ENCODE measurements at places on chromosomes 1 and 21.

DNA sequence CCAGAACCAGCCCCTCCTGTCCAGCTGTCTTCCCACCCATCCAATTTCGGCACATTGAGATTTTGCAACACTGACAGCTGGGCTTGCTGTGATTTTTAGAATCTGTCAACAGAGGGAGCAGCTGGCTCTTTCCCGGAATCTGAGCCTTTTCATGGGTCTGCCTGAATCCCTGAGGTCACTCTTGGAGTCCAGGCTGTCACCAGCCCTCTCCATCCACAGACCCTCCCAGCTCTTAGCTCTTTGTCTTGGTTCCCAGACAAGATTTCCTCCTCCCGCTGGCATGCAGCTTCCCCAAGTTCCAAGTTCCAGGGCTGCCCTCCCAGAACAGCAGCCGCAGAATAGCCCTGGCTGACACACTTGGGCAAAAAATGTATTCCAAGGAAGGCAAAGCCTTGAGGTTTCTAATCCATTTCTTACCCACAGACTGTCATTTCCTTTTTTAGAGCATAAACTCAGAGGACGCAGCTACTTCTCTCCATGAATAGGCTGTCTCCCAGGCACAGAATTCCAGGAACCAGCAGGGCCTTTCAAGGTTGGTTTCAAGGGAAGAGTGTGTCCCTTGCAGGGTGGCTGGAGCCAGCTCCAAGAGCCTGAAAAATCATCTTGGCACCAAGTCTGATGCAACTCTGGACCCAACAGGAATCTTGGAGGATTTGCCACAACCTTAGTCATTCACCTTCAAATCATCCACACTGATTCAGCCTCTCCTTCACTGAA, 7.1 kb upstream of the TMEM61 start:
- DNase-seq, result no peak

- no peak for DNase-seq
Measured at GRCh38 chr1:14321422-14321821, 277.1 kb upstream of the KAZN start.

DNA sequence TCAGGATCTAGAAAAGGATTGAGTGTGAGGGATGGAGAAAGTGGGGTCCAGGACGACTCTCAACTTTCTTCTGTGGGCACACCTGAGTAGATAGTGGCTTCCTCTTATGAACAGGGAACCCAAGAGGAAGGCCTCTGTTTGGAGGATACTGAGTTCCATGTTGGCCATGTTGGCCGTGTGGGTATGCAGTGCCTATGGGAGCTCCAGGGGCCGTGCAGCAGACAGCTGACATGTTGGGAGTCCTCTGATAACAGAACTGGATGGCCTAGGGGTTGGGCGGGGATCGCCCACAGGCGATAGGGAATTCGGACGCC, 43.0 kb downstream of the TMEM53 start:
- DNase-seq, result no peak

- DNase-seq, result no peak
Measured at GRCh38 chr1:234235434-234235881, 137.8 kb upstream of the COA6 start.

DNA sequence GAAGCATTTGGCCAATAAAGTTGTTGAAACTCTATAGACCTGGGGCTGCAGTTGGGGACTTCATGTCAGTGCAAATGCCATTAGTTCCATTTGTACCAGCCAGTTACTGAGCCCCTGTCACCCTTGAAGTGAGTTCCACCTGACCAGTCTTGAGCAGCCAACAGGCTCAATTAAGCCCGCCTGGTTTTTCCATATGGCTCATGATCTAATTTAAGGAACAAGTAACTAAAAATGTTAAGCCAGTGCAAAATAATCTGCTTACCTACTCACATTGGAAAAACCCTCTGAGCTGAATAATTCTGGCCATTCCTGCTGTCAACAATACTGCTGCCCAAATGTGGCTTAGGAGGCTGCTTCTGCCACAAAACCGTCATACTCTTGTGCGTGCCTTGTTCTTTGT, 21.6 kb downstream of the NSUN4 start:
- DNase-seq, result no peak

- DNase-seq, result no peak
Measured at GRCh38 chr1:240739754-240740153, 127.8 kb upstream of the GREM2 start.

DNA sequence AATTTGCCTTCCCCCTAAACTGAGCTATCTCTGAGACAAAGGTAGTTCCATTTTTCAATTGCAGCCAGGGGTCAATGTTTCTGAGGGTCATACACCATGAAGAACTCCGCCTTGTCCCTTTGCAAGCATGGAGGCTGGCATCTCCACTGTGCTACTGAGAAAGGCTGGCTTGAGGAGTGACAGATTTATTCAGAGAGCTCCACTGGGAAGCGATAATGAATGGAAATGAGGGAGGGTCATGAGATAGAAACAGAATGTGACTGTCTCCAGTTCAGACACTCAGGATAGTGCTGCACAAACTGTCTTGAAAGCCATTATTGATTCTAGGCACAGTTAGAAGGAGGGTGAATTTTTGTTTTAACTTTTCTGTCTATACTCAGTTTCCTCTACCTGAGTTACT, 197.5 kb downstream of the ZNF326 start:
- no peak for DNase-seq

GRCh38 chr1:220691053-220691684, 1.0 kb downstream of the C1orf115 start:
- no peak for DNase-seq

GRCh38 chr1:119954476-119955422, 58.4 kb upstream of the ADAM30 start:
- no peak for DNase-seq

DNA sequence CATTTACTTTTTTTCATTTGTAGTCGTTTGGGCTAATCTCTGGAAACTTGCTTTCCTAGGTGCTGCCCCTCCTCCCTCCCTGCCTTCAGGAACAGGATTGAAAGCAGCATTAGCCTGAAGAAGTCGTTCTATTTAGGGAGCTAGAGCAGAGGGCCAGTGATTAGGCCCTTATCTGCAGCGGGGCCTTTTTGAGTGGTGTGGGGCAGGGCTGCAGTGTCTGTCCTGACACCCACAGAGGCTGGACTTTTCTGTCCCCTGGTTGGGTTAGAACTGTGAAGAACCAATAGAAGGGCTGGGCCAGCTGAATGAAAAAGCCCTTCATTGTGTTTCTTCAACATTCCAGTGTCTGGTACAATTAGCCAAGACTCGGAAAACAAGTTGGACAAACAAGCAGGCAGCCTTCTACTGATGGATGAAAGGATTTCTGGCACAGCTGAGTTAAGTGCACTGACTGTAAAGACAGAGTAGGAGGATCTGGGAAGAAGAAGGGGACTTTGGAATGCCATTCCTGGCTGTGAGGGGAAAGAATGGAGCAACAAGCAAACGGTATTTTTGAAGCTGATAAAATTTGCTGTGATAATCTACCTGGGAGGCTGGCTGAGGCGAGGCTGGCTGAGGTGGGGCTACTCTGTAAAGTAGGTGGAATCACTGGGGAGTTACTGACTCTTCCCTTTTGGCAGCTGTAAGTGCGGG, 9.7 kb downstream of the MACF1 start:
- DNase-seq, result no peak

DNA sequence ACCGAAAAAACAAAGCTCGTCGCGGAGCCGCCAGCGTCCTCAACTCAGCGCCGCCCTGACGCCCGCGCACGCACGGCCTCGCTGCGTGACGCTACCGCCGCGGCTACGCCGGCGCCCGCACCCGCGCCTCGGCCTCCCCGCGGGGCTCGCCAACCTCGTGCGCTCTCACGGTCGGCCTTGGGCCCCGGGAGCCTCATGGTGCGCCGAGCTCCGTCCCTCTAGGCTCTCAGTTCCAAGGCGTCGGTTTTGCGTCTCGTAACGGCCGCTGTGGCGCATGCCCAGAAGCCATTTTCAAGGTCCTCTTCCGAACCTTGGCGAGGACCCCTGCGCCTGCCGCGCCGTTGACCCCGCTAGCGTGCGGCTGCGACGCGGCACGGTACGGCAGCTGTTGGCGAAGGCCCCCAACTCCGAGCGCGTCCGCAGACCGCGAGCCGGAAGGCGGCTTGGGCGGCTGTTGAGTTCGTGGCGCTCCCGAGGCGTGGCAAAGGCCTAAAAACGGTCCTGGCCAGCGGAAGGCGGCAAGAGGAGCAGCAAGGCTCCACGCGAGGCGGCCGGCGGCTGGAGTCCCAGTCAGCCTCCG, at the start of gene HENMT1:
Gene HENMT1, minus strand, starts transcription at position 64 of the 580 bp plus-strand sequence. CDS start 1,209 bp downstream, outside the sequence.
- no peak for DNase-seq

GRCh38 chr21:33039536-33039935, 13.8 kb downstream of the OLIG2 start:
- no peak for DNase-seq

DNA sequence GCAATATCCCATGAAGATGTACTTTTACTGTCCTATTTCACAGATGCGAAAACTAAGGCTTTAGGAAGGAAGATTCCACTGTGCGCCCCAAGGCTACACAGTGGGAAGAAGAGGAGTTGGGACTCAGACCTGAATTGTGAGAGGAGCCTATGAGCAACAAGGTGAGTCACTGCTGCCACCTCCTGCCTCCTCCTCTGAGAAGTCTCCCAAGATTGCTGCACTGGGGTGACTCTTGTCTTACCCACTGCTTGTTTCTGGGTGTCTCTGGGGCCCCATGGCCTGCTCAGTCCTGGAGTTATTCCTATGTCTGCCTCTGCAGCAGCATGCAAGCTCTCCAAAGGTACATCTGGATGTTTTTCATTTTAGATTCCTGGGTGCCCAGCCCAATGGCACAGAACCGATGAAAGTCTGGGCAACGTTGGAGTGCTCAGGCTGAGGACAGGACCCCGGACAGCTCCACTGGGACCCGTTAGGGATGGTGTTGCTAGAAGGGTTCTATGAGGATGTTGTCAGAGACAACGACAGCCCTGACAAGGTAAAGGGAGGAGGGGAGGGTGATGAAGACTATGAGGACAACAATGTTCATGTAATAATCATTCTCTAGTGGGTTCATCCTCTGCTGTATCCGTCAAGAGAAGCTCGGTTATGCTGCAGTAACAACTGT, 11.0 kb upstream of the C1QA start:
- no peak for DNase-seq

DNA sequence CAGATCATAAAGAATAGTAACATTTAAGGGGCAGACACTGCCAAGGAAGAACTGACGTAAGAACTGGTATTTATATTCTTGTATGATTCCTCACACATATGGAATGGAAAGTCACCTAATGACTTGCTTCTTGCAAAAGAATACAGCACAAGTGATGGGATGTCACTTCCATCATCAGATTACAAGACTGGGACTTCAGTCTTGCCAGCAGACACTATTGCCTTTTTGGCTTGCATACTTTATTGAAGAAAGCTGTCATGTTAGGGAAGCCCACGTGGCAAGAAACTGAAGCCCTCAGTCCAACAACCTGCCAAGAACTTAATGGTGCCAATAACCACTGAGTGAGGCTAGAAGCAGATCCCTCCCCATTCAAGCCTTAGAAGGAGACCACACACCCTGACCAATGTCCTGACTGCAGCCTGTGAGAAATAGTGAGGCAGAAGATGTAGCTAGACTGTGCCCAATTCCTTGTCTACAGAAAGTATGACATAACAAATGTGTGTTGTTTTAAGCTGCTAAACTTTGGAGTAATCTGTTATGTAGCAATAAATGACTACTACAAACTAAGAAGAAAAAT, 12.0 kb downstream of the EGLN1 start:
- DNase-seq, result no peak

- peak; percentile 29 for DNase-seq
Measured at GRCh38 chr1:15153184-15153841, at the start of gene TMEM51. Gene TMEM51, plus strand, starts transcription at chr1:15153747. Its CDS starts 61,341 bp downstream, at chr1:15215088.

- DNase-seq, result peak; percentile 47
Measured at GRCh38 chr21:35265170-35265877, 216.2 kb upstream of the RUNX1 start.
